ENCODE measurements at places on chromosomes 7 and 10.

DNA sequence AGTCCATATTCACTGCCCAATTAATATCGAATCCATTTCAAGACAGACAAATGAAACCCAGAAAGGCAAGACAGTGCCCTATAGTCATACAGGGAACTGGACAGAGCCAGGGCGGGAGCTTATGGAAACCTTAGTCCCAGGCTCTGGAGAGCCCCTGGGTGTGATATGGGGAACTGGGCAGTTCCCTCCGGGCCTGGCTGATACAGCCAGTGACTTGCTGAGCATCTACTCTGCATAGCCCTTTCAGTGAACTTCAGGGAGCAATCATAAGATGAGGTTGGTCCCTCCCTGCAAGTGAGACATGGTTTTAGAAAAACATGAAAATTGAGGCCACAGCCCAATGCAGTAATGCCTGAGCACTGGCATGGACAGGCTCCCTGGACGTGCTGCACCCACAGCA lies 241.9 kb downstream of the GRID1 start:
- DNase-seq = no peak

DNA sequence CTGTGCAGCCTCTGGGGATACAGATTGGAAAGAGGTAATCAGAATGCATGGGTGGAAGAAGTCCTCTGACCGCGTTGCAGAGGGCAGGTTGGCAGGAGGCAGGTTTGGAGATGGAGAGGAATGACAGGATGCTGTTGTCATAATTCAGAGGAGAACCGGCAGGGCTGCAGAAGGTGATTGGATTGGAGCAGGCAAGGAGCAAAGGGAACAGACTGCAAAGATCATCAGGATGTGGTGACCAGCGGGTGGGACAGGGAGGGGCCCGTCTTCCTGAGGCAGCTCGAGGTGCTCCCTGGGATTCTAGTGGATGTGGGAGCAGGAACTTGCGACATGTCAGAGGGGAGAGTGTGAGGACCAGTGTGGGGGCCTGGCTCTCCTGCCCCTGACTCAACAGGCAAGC lies 78.5 kb upstream of the PPIF start:
- DNase-seq = no peak

DNA sequence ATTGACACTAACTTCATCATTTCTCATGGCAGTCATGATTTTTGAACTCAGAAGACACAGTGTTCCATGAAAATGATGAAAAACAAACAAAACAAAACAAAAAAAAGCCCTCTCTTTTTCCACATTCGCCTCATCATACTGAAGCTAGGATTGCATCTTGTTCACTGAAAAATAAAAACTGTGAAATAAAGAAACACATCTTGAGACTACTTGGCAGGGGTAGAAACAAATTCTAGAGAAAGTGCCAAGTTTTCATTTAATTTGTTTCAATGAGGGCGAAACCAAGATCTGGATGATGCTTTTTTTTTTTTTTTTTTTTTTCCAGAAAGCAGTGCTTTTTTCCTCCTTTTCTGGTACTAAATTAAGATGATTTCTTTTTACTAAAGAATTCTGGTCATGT lies 350.4 kb upstream of the ETV1 start:
- DNase-seq = no peak

DNA sequence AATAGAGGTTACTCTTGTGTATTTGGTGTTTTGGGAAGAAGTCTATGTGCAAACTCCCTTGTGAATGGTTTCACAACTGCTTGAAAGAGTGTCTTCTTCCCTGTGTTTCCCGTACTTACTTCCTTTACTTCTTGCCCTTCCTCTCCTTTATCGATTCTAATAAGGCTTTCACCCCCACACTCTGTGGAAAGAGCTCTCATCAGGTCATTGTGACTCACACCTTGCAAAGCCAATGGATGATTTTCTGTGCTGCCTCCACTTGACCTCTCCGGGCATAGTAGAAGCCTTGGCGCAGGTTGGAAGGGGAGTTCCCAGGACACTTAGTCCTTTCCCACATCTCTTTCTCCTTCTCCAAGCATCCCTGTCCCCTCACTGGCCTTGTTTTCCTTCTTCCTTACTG lies 6.2 kb upstream of the TSPAN15 start:
- no peak for DNase-seq

GRCh38 chr7:81908220-81908619 lies 138.4 kb upstream of the HGF start:
- no peak for DNase-seq

DNA sequence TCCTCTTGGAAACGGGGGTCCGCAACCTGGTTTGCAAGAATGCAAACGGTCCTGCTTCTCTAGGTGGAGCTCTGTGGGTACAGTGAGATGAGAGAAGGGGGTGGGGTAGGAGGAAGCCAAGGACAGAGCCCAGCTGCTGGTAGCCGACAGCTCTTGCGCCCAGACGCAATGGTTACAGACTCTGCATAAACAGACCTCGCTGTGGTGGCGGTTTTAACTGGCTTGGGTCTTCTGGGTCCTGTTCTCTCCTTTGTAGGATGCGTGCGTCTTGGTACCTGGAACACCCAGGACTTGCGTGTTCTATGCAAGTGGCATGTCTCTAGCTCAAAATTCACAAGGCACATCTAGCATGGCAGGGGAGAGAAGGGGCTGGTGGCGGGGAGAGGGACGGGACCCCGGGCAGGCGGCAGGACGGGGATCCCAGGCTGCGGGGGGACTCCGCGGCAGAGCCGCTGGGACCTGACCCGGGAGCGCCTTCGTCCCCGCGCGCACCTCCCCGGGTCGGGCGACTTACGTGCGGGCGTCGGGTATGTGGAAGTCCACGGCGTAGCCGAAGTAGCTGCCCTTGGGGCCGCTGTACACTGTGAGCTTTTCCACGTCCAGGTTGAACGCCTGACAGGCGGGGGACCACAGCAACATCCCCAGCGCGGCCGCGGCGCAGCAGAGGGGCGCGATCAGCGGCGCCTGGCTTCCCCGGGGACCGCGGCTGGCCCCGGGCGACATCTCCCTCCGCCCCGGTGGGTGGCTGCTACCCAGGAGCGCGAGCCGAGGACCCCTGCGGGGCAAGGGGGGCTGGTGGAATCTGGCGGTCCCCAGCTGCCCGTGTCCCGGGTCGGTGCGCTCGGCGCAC lies 448 bp downstream of the ITGA8 start:
- DNase-seq = no peak

- DNase-seq = no peak
Measured at GRCh38 chr7:113892818-113893217, 26.0 kb downstream of the PPP1R3A start.

GRCh38 chr10:63667596-63668480 lies 146.6 kb downstream of the REEP3 start:
- no peak for DNase-seq

DNA sequence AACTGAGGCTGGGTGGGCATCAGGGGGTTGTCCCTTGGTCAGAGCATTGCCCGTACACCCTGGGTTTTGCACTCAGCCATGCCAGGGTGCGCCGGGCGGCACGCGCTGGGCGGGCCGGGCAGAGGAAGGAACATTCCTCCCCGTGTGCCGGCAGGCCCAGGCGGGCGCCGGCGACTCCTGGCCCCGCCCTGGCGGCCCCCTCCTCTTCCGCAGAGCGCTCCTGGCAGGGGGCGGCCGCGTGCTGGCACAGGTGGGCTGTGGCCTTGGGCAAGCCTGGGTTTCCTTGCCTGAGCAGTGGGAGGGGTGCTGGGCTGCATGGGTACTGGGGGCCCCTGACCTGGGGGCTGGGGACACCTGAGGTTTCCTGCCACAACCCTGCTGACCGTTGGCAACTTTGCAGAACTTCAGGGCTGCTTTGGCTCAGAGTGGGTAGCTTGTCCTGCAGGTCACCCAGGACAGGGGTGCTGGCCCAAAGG lies 3.9 kb downstream of the LFNG start:
- DNase-seq = peak; percentile 65

DNA sequence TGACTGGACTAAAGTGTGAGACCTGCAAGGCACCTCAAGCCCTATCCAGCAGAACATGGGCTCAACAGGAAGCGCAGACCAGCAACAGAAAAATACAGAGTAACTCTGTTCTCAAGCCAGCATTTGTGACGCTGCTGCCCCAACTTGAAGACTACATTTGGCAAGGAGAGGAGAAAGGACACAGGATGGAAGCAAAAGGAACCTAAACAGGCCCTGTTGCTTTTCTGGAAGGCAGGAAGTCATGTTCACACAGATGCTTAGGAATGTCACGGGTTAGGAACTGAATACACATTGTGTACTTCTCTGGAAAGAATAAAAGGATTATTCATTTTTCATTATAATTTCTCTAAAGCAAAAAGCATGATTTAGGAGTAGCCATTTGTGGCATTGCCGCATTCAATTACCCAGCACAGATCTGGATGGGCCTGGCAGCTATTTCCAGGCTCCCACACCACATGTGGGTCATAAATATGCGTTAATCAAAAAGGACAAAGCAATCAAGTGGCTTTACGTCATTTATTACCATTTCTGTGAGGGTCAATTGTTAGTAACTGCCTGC lies 19.8 kb upstream of the TOMM7 start:
- DNase-seq = no peak

DNA sequence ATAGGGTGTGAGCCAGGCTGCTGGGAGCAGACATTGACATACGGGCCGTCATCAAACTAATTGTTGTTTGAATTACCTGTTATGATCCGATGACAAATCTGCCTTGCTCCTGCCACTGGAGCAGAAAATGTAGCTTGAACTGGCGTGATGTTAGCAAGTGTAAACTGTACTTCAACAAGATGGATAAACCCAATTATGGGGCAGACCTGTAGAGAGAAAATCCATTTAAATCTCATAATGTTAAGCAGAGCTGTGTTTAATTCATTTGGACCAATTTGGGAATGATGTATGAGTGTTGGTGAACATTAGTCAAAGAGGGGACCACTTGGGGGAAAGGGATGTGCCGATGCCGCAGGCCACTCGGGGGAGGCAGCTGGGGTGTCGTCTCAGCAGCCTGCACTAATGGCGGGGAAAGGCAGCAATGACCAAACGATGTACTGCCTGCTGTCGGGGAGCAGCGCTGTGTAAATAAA lies 27.4 kb downstream of the TCF7L2 start:
- DNase-seq = no peak

- DNase-seq = no peak
Measured at GRCh38 chr10:114372179-114372578, 32.1 kb downstream of the AFAP1L2 start.

DNA sequence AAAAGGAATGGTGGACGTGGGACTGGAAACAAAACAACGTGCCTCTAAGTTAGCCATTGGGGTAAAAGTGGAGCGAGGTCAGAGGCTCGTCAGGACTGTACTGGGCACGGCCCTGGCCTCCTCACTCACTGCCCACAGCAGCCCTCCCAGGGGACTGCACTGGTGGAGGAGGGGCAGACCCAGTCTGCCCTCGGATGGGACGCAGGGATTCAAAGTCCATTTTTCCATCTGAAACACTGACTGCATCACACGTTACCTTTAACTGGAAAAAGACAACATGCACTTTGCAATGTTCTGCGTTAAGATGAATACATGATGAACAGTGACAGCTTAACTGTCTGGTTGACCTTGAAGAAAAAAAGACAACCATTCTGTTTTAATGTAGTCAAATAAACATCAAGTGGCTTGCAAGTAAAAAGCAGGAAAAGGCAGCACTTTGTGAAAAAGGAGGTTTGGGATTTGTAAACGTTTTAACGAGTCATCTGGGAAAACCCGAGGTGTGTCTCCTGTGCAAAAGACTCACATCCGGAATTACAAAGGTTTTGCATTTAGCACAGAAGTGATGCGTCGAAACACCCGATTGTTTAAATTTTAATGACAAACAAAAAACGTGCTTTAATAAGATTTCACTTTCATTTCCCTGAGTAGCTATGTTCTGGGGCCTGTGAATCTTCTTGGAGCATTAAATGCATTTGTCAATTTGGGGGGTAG lies 18.8 kb downstream of the KLF6 start:
- DNase-seq = no peak

DNA sequence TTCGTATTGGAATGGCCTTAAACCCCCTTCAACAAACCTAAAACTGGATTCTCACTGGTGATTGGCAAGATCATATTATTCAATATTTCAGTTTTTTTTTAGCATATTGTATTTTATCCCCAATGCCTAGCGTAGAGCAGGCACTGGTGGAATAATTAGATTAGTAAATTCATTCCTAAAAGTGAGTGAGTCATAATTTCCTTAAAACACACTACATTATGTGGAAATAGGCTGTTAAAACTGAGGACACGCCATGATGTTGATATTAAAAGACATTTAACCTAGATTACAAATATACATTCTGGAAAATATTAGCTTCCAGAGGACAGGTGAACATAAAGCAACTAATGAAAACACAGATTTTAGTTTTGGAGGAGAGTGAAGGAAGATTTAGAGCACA lies 463.9 kb downstream of the PARD3 start:
- no peak for DNase-seq

DNA sequence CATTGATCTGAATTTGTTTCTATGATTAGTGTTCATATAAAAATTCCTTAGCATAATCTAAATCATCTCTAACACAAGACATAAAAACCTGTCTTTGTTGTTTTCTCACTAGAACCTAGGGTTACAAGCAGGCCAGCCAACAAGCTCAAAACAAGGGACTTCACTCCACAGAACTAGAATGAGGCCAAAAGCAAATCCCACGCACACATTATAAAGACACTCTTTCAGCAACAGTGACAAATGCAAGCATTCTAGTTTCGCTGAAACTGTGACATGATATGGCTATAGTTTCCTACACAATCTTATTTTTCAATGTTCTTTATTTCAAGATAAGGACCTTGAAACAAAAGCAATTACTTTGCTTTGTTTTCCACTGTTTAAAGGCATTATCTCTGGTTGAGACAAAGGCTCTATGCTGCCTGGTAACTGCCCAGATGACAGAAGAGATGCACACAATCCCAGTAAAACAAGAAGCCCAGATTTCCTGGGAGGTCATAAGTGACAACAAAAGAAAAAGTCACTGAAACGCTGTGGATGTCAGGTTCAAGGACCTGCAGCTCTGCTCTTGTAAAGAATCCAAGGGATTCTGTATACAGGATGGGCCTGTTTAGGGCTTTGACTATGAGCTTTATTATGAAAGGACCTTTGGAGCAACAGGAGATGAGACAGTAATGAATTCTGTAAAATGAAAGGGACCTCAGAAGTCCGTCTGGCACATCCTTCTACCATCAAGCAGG lies 105.3 kb downstream of the SORCS1 start:
- no peak for DNase-seq

DNA sequence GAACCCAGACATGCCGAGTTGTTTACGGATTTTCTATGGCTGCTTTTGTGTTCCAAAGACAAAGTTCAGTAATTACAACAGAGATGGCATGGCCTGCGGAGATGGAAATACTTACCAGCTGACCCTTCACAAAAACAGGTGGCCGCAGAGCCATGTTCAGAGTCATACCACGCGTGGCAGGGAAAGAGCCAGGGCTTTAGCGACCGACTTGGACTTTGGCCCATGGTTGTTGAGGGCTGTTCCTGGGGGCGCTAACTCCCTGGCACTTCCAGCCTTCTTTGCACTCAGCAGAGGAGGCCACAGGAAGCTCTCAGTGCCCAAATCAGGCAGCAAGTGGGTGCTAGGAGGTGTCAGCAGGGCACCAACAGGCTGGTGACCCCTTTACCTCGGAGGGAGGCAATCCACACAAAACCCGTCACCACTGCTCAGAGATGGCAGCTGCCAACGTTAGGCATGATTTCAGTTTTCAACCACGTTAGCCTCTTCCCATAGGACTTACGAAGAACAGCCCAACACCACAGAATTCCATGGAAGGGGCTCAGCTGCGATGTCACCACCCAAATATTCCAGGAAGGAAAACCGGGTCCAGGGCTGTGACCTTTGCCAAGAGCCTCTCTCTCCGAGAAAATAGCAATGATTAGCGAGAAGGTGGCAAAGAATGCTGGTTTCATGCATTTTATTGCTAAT lies 21.4 kb upstream of the CNPY1 start:
- DNase-seq = no peak
